ENCODE measurements at places on chromosomes 7 and 10.

GRCh38 chr10:126842836-126843235 lies 62.4 kb upstream of the DOCK1 start:
- no peak for DNase-seq

DNA sequence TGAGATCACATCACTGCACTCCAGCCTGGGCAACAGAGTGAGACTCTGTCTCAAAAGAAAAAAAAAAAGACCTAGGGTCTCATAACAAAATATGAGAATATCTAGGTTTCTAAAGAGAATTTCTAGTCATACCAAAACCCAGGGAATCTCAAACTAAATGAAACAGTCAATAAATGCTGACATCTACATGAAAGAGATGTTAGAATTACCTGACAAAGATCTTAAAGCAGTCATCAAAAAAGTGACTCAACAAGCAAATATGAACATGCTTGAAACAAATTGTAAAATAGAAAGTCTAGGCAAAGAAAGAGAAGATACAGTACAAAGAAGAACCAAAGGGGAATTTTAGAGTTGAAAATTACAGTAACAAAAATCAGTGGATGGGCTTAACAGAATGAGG lies 26.9 kb upstream of the RET start:
- no peak for DNase-seq

DNA sequence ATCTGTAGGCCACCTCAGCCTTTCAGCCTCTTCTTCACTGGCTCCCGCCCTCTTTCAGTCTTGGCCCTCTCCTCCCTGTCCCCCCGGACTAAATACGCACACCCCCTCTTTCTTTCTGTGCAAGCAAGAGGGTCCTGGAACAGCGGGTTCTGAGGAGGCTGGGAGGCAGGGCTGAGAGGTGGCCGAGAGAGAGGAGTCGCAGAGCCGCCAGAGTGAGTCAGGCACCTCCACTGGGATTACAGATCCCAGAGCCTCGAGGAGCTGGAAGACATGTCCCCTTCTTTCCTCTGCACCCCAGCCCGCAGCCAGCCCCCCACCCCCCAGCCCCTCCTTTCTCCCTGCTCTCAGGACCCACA lies 182 bp downstream of the CCDC136 start:
- no peak for DNase-seq

- no peak for DNase-seq
Measured at GRCh38 chr10:15482156-15482555, 111.1 kb upstream of the FAM171A1 start.

DNA sequence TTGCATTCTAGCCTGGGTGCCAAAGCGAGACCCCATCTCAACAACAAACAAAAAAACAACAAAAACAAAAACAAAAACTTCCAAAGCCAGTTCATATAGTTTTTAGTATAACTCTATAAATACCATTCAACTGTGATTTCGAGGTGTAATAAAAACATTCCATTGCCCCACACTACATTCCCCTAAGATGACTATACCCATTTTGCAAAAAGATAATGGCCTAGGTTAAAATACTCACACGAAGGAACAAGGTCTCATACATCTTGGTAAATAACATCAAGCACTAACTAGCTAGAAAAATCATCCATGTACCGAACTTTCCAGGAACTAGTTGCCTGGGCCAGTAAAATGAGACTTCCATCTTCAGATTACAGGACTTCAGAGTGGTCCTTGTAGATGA lies 55.4 kb downstream of the GLI3 start:
- DNase-seq = no peak

- DNase-seq = no peak
Measured at GRCh38 chr10:64636461-64636860, 1115.3 kb downstream of the REEP3 start.

DNA sequence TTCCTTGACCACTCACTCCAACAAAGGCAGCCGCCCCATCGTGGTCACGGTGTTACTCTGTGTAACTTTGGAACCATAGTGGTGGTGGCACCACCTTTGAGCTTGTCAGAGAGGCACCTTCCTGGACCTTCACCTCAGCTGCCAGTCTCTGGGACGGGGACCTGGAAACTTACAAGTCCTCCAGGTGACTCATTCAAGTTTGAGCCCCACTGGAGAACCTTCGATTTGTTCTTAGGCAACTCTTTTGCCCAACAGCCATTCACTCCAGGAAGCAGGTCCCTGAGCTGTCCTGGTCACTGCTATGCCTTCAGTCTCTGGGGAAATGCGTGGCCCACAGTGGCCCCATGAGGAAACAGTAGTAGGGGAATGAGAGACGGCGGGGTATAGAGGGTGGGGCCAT lies 17.2 kb downstream of the STX1A start:
- DNase-seq = no peak

- DNase-seq = no peak
Measured at GRCh38 chr10:43852149-43852548, 203.5 kb upstream of the ZNF32 start.

DNA sequence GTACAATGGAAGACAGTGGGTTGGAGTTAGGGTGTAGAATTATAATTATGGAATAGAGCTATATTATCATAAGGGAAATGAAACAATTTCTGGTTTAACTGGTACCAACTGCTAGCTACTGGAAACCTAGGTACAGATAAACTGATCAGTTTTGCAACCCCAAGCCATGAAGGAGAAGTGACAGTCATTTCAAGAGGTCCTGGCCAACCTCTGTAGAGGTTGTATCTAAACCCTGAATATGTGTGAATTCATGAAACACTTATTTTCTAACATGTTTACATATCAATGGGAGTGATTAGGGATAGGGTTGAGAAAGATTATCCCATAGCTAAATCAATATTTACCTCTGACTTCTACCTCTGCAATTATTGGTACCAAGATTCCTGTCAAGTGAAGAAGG lies 29.9 kb upstream of the CC2D2B start:
- no peak for DNase-seq

Measured in GM12892 (cell line).